ENCODE measurements at places on chromosomes 2 and 18.

- DNase-seq: no peak
These were observed 423.3 kb downstream of the LPIN1 start for GRCh38 chr2:12169721-12170120.

GRCh38 chr2:68594674-68595492 is 48.5 kb upstream of the PROKR1 start:
- no peak for DNase-seq

DNA sequence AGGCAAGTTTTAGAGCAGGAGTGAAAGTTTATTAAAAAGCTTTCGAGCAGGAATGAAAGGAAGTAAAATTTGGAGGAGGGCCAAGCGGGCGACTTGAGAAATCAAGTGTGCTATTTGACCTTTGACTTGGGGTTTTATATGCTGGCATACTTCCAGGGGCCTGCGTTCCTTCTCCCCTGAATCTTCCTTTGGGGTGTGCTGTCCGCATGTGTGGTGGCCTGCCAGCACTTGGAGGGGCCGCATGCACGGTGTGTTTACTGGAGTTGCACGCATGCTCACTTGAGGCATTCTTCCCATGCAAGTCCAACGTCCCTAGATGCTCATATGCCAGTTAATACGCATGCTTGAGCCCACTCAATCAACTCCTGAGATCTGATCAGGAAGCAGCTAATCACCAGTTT is 78.3 kb upstream of the MAP4K4 start:
- no peak for DNase-seq

DNA sequence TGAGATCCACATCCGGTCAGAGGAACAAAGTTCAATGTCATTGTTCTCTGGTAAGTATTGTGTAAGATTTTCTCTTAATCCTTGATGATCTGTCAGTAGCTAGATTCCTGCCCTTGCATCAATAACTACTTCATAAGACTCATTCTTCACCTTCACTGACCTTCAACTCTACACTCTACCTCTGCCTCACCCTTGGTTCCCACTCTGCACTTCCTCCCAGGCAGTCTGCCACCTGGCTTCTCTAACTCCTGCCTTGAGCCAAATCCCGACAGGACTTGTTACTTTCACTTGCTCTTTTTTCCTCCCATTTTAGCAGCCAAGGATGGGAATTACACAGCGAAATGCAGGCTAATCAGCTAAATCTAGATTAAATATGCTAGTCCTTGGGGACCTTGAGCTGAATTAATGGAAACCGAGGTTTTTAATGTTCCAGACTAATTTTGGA is 190.7 kb downstream of the DLGAP1 start:
- no peak for DNase-seq

DNA sequence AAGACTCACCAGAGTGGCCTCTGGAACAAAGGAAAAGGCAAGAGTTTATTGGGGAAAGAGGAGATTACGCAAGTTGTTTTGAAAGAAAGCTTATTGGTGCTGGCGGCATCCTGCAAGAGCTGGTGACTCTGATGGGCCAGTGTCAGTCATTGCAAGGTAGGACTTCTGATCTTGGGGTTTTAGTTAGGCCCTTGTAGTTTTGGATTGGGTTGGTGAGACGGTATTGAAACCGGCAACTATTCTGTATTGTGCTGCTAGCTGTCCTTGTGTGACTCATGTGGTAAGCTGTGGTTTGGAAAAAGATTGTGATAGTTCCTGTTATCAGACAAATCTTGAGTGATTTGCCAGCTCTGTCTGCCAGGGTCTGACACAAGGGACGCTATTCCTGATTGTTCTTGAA is 159.1 kb upstream of the PIEZO2 start:
- DNase-seq: no peak

DNA sequence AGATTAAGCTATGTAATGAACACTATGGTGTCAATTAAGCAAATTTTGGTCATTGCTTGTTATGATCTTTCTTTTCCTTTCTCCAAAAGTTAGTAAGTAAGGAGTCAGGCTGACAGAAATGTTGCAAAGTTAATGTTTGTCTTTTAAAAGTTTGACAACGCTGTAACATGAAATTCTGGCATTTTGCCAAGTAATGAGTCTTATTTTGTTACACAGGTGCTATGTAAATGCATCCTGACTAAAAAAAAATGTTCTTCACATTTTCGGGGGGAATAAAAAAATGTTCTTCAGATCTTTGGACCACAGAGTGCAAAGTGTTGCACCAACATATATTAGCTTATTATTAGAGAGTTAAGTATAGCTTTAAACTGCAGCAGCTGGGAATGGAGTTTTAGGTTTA is 54.8 kb upstream of the PROKR1 start:
- DNase-seq: no peak

- DNase-seq: no peak
These were observed 11.5 kb downstream of the SPRED2 start for GRCh38 chr2:65420712-65421431.

DNA sequence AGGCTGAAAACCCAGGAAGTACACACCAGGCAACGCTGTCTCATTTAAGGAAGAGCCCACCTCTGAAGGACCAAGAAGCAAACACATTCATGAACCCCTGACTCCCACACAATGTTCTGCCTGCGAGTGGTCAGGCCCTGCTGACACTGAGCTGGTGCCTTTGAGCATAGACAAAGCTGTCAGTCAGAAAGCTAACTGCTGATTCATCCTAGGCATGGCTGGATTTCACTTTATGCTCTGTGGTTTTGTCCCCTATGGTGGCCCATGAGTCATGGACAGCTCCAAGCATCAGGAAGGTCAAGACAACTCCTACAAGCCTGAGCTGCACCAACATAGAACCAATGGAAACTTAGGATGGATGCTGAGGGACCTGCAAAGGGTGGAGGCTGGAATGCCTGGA is 78.9 kb downstream of the UXS1 start:
- no peak for DNase-seq

- DNase-seq: no peak
These were observed 334.6 kb upstream of the LYPD1 start for GRCh38 chr2:133004623-133005022.

DNA sequence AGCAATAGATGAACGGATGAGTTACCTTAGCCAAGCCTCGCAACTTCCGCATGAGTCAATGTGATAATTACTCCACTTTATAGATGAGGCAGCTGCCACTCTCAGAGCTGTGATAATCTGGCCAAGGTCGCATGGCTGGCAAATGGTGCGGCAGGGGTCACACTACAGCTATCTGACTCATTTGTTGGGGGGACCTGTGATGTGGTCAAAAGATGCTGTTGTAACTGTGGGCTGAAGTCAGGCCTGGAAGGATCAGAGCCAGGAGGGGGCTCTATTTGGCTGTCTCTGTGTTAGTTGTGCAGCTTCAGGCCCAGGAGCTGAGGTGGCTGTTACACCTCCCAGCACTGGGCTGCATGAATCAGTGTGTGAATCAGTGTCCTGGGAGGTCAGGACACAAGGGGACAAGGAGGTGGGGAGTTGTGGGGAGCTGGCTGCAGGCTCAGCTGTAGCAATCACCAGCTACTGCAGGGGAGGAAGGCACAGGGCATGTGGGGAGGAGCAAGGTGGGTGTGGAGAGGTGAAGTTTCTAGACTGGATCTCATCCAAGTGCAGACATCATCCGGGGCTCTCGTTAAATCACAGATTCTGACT is 33.1 kb downstream of the NGEF start:
- no peak for DNase-seq

- DNase-seq: no peak
These were observed 40.4 kb upstream of the MTIF2 start for GRCh38 chr2:55309446-55309845.

GRCh38 chr2:75870651-75871137 is 160.0 kb upstream of the GCFC2 start:
- no peak for DNase-seq

- no peak for DNase-seq
These were observed 279.8 kb downstream of the PTGR3 start for GRCh38 chr18:74929110-74929509.

DNA sequence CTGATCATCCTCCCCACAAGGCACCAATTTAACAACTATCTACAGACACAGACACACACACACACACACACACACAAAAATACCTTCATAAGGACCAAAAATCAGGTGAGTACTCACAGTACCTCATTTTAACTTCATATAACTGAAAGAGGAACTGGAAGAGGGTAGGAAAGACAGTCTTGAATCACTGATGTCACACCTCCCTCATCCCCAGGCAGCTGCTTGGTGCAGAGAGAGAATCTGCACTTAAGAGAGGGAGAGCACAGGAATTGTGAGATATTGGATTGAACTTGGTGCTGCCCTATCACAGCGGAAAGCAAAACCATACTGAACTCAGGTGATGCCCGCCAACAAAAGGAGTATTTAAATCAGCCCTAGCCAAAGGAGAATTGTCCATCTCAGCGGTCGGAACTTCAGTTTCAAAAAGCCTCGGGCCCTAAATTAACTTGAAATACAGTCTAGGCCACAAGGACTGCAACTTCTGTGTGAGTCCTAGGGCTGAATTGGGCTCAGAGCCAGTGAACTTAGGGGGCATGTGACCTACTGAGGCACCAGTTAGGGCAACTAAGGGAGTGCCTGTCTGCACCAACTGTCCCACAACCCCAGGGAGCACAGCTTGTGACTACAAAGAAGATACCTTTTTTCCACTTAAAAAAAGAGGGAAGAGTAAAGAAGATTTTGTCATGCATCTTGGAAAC is 211.1 kb downstream of the LRATD1 start:
- no peak for DNase-seq

Data from NCI-H1092 (cell line).